ENCODE measurements at places on chromosomes 7 and 10.

DNA sequence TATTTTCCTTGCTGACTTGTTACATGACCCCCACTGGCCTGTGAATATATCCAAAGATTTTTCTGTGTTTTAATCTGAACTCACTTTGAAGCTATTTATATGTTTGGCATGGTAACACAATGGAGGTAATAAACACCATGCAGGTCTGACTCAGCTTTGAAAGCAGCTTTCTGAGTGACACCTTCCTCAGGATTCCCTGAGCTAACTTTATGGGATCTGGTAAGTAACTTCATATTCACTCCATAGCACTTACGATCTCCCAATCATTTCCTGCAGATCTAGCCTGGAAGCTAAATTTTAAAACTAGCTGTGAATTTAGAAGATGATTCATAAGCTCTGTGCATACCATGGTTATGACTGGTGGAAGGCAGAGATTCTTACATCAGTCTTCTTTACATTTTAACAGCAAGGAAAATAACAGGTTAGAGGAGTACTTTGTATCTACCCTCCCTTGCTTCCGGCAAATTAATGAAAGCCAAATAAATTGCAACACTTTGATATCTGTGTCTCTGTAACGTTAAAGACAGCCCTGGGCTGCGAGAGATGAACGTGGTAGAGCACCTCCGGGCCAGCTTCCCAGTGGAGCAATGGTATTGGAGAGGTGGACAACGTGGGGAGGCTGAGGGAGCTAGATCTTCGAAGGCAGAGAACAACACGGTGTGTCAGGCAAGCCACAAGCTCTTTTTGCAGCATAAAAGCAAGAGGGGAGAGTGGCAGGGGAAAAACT, 170.2 kb upstream of the KLF14 start:
- no peak for DNase-seq

DNA sequence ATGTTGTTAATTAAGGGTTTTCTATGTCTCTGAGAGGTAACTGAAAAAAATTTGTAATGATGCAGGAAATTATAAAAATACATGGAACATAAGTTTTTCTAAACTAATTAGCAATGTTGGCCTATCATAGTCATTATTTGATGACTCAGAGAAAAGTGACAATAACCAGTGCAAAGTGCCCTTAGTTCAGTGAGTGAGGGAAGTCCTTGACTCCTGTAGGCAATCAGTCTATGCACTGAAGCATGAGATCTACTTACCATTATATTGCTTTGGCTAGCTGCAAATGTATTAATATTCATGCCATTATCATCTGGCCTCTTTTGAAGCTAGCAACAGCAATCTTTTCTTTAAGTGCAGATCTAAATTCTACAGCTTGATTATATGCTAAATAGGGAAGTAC, 40.6 kb downstream of the CCDC172 start:
- DNase-seq: no peak

DNA sequence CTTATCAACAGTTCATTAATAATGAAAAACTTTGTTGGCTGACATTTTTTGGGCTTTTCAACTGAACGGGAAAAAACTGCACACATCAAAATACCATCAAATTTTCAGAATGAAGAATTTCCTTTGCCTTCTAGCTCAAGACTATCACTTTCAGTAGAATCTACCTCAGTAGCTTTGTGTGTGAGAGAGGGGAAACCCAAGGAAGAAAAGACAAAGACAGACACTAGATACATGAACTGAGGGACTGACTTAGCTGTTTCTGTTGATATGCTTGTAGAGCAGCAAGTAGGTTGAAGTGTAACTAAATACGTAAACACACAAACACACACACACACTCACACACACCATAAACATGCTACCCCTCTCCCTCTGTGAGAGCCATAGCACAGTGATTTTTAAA, 257.1 kb downstream of the CDK14 start:
- no peak for DNase-seq

DNA sequence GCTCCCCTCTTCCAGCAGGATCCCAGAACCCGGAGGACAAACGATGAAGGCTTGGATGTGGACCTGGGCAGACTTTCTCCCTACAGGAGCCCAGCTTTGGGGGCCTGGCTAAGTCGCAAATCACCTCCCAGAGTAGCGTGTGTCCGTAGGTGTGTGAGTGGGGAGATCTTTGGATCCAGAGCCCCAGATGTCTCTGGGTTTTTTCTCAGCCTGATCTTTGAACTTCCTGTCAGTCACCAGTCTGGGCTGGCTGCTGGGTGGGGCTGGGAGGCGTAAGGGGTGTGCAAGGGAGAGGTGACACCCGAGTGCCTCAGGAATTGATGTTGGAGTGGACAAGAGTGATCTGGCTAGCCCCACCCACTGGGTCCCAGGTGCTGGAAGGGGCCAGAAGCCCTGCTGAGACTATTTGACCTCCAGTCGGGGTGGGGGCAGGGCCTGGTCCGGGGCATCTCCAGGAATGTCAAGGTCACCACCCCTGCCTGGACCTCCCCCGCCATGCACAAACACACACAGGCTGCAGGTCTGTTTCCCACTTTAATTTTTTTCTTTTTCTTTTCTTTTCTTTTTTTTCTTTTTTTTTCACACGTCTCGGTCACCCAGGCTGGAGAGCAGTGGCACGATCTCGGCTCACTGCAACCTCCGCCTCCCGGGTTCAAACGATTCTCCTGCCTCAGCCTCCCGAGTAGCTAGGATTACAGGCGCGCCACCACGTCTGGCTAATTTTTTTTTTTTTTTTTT, at the start of gene MOGAT3:
MOGAT3 (minus strand) TSS at position 175 of the 738 bp plus-strand sequence. CDS start 182 bp downstream, outside the sequence.
- no peak for DNase-seq

DNA sequence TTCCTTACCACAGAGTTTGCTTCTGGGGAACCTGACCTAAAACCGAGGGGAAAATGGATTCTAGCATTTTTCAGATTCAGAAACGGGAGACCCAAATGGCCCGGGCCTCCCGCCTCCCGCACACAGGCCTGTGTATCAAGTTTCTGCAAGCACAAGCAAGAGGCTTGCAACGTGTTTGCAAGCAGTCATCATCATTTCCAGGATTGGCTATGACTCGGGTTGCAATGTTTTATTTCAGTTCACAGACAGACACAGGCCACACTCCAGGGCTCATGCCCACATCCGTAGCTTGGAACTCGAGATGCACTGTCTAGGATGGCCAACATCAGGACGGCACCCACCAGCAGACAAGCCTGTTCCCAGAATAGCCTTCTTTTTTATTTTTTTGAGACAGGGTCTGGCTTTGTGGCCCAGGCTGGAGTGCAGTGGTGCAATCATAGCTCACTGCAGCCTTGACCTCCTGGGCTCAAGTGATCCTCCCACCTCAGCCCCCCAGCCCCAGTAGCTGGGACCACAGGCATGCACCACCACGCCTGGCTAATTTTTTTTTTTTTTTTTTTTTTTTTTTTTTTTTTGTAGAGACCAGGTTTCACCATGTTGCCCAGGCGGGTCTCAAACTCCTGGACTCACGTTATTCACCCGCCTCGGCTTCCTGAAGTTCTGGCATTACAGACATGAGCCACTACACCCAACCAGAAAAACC, 68.1 kb upstream of the FOXK1 start:
- DNase-seq: no peak

GRCh38 chr7:21030237-21030871, 243.7 kb upstream of the SP8 start:
- DNase-seq: no peak

- DNase-seq: no peak
These were observed 233.0 kb downstream of the WDR11 start for GRCh38 chr10:121084016-121084674.

DNA sequence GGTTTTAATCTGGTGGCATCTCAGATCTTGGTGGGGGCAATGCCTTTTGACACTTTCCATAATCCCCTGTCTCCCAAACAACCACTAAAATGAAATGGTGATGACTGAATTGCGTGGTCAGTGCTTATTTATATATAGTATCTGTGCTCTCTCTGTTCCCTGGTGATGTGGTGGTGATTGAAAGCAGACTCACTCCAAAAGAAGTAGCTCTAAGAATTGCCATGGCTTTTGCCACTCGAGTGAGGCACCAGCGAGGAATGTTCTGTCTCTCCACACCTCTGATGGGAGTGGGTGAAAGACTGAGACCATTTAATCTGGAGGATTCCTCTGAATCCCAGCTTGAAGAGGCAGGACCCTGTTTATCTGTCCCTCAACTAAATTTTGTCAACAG, 2.8 kb downstream of the DUSP5 start:
- DNase-seq: no peak

- no peak for DNase-seq
These were observed 159.6 kb downstream of the SKAP2 start for GRCh38 chr7:26704786-26705185.

GRCh38 chr10:132010483-132010882, 28.8 kb upstream of the BNIP3 start:
- DNase-seq: no peak

DNA sequence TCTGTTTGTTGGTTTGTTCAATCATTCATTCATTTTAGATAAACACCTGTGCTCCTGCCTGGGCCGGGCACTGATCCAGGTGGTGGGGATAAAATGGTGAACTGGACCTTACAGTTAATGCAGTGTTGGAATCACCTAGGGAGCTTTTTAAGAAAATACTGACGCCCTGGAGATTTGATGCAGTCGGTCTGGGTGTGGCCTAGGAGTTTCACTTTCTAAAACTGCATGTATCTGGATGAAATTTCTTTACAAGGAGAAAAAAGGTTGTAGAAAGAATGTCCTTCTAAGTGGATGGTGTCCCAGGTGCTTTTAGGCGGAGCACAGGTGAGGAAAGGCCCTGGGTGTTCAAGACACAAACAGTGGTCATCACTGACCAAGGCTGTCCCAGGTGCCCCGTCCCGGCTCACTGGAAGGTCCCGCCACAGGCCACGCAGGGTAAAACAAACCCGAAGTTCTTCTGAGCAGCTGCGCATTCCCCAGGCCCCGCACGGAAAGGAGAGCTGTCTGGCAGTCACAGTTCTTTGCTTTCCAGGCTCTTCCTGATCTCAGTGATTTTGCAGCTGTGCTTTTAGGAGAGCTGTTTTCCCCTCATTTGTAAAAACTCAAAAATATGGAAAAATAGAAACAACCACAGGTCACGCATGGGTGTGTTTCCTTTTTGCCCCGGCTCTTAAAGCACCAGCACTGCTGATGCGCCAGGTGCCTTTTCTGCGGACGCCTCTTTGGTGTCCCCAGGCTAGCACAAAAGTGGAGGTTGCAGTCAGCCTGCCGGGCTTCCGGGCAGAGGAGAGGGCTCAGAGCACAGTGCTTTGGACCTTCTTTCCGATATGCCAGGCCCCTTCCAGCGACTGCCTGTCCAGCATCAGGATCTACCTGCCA, 161.9 kb downstream of the GRK5 start:
- DNase-seq: no peak

DNA sequence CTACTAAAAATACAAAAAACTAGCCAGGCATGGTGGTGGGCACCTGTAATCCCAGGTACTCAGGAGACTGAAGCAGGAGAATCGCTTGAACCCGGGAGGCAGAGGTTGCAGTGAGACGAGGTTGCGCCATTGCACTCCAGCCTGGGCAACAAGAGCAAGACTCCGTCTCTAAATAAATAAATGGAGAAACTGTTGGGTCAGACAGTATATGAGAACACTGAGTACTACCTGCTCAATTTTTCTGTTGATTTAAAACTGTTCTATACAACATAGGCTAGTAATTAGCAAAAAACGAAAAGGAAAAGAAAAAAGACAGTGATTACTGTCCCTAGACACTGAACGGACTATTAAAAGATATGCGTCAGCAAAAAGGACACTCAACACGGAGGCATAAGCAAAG, 26.7 kb downstream of the GFRA1 start:
- no peak for DNase-seq

DNA sequence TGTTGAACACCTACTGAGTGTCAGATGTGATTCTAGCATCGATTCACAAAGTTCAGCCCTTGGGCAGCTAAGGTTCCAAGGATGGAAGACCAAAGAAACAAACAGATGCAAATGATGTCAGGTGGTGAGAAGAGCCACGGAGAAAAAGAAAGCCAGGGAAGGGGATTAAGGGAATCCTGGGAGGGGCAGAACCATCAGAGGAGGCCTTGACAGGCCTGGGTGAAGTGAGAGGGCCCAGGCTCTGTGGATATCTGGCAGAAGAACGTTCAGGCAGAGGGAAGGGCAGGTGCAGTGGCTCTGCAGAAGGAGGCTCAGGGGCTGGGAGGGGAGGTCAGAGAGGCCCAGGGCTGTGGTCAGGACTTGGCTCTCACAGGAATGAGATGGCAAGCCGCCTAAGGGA, 90.4 kb downstream of the C10orf105 start:
- DNase-seq: no peak

DNA sequence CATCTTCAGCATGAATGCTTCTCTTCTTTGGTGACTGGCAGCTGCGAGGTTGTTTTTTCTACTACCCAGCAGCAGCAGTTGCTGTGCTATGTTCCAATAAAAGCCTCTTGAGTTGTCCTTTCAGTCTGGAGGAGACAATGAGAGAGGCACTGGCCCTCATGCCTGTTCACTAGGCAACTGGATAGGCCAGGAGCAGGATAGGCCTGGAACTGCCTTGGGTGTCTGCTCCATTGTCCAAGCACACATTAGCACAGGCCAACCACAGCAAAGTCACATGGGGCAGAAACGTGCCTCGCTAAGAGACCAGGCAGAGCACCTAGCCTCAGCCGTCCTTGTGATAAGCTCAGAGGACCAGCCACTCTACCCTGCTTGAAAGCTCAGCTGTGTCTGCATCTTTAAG, 76.9 kb upstream of the PDCD4 start:
- no peak for DNase-seq

- no peak for DNase-seq
These were observed 166.1 kb downstream of the DNAJB9 start for GRCh38 chr7:108735814-108736213.

GRCh38 chr7:121544726-121545125, 148.6 kb upstream of the FAM3C start:
- DNase-seq: no peak

GRCh38 chr10:69486922-69487730, 35.9 kb downstream of the TSPAN15 start:
- DNase-seq: no peak

- no peak for DNase-seq
These were observed 55.5 kb upstream of the ODAD2 start for GRCh38 chr10:28054228-28054860.

DNA sequence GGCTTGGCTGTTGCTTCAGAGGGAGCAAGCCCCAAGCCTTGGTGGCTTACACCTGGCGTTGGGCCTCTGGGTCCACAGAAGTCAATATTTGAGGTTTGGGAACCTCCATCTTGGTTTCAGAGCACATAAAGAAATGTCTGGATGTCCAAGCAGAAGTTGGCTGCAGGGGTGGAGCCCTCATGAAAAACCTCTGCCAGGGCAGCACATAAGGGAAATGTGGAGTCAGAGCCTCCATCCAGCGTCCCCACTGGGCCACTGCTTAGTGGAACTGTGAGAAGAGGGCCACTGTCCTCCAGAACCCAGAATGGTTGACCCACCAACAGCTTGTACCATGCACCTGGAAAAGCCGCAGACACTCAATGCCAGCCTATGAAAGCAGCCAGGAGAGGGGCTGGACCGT, 573.5 kb upstream of the ZWINT start:
- no peak for DNase-seq

- DNase-seq: peak; percentile 62
These were observed 197.0 kb upstream of the PRSS58 start for GRCh38 chr7:142454862-142455261.

- DNase-seq: no peak
These were observed 88.0 kb upstream of the INSIG1 start for GRCh38 chr7:155209478-155210319.

- no peak for DNase-seq
These were observed 47.1 kb downstream of the PAPSS2 start for GRCh38 chr10:87706731-87707130.
